ENCODE measurements at places on chromosomes 12 and 14.

DNA sequence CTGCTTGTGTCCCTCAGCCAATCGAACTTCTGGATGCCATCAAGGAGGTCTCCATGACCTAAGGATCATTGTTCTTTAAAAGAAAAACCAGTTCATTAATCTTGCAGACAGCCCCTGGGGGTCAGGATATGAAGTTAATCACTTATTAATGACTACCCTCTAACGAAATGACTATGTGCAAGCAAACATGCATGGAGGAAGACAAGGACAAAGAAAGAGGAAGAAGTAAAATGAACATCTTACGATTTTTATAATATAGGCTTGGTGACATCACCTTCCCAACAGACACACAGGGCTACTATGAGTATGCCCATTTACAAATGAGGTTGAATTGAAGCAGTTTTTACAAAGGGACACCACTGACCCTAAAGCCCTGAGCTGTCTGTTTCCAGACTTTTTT lies 111.1 kb upstream of the AMIGO2 start:
- DNase-seq = no peak

- DNase-seq = peak; percentile 37
Observed at GRCh38 chr12:54251667-54252284, 28.1 kb downstream of the CBX5 start.

- no peak for DNase-seq
Observed at GRCh38 chr14:95452893-95453712, 63.3 kb downstream of the SYNE3 start.

- DNase-seq = no peak
Observed at GRCh38 chr12:92141591-92142121, 4.0 kb downstream of the BTG1 start.

DNA sequence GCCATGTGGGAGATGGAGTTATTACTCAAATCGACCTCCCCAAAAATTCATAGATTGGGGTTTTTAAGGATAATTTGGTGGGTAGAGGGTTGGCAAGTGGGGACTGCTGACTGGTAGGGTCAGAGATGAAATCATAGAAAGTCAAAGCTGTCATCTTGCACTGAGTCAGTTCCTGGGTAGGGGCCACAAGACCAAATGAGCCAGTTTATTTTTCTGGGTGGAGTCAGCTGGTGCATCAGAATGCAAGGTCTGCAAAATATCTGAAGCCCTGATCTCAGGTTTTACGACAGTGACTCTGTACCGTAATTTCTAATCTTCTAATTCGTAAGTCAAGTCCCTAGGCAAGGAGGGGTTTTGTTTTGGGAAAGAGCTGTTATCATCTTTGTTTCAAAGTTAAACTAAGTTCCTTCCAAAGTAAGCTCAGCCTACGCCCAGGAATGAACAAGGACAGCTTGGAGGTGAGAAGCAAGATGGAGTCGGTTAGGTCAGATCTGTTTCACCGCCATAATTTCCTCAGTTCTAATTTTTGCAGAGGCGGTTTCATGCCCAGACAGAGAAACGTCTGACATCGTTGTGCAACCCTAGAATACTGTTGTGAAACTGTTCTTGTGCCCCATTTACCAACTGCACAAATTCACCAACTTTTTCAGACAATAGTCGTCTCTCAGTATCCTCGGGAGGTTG lies 104.5 kb upstream of the SFSWAP start:
- no peak for DNase-seq

- no peak for DNase-seq
Observed at GRCh38 chr12:62256408-62257096, 3.7 kb upstream of the USP15 start.

- DNase-seq = no peak
Observed at GRCh38 chr14:100105357-100106169, 40.3 kb downstream of the EVL start.

DNA sequence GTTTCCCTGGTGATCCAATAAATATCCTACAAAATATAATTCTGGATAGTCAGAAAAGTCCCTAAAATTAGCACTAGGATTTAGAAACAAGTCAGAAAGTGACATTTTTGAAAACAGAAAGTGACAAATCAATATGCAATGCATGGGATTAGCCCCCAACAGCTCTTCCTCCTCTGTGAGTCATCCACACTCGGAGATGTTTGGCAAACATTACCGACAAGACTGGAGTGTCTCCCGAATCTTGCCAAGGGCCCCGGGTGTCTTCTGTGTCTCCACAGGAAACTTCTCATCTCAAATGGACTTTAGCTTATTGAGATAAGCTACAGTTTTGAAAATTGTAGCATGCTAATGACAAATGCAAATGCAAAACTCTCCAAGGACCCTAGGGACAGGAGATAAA lies 398.9 kb upstream of the CCDC196 start:
- DNase-seq = no peak

DNA sequence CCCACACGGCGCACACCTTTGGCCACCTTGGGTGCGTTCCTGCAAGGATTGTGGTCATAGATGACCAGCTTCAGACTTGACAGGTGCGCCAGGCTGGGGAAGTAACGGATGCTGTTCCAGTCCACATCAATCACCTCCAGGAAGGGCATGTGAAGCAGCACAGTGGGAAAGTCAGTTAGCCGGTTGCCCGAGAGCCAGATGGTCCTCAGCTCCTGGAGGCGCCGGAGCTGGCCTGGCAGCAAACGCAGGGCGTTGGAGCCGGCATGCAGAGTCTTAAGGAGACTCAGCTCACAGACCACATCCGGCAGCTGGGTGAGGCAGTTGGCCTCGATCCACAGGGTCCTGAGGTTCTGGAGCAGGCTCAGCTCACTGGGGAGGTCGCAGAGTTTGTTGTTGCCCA lies 581 bp downstream of the LRRC10 start:
- DNase-seq = no peak

- no peak for DNase-seq
Observed at GRCh38 chr12:124605883-124606774, 38.7 kb upstream of the NCOR2 start.

DNA sequence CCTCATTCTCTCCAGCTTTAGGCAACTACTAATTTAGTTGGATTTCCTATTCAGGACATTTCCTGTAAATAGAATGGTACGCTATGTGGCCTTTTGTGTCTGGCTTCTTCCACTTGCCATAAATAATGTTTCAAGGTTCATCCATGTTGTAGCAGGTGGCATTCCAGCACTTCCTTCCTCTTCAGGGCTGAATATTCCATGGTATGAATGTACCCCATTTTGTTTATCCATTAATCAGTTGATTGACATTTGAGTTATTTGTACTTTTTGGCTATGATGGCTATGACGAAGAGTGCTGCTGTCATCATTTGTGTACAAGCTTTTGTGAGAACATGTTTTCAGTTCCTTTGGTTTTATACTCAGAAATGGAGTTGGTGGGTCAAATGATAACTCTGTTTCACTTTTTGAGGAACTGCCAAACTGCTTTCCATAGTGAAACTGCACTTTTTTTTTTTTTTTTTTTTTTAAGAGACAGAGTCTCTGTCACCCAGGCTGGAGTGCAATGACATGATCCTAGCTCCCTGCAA lies 6.5 kb upstream of the CDK2AP1 start:
- no peak for DNase-seq

DNA sequence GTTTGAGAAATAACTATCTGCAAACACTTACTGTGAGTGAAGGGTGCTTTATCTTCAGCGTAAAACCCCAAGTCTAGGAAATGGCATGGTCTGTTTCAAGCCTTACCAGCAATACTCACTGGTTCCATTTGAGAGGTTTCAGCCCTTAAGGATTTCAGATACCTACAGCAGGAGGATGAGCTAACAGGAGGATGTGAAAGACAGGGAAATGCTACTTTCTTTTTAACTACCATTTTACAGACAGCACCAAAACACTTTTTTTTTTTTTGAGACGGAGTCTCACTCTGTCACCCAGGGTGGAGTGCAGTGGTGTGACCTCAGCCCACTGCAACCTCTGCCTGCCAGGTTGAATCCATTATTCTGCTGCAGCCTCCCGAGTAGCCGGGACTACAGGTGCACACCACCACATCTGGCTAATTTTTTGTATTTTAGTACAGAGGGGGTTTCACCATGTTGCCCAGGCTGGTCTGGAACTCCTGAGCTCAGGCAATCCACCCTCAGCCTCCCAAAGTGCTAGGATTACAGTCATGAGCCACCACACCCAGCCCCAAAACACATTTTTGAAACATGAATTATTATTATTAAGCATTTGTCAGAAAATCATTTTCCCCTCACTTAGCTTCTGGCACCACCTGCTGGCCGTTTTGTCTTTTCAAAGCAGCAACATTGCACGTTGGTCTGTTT lies 4.6 kb downstream of the MTRFR start:
- no peak for DNase-seq

All from Caco-2 (cell line).